ENCODE measurements at places on chromosomes 1 and 21.

GRCh38 chr1:90973897-90974798, 47.7 kb downstream of the ZNF644 start:
- no peak for DNase-seq

GRCh38 chr1:164891615-164892014, 332.6 kb downstream of the PBX1 start:
- no peak for DNase-seq

DNA sequence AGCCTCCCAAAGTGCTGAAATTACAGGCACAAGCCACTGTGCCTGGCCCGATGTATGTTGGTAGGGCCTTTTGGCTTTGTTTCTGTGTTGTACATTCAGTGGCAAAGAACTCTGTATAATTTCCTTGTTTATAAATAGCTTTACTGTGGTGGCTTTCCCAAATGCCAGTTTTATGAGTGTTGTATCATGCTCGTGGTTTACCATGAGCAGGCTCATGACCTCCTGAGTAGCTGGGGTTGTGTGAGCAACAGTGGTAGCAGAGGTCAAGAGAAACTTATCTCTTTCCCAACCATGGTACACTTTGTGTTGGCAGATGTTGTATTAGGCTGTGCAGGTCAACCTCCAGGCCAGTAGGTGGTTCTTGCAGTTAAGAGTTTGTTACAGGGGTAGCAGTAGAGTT, 420.4 kb upstream of the BEND5 start:
- DNase-seq, result no peak

DNA sequence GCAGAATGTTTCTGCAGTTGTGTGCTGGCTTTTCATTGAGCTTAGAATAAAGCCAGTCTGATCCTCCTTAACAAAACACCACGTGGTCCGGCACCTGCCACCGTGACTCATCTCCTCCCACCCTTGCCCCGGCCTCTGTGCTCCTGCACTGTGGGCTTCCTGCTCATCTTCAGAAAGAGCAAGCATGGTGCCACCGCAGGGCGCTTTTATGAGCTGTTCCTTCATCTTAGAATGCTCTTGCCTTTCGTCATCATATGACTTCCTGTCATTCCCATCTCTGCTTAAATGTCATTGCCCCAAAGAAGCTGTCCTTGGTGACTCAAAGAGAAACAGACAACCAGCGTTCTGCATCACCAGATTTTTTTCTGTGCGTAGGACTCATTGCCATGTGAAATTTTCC, 117.8 kb downstream of the HHAT start:
- peak; percentile 32 for DNase-seq

DNA sequence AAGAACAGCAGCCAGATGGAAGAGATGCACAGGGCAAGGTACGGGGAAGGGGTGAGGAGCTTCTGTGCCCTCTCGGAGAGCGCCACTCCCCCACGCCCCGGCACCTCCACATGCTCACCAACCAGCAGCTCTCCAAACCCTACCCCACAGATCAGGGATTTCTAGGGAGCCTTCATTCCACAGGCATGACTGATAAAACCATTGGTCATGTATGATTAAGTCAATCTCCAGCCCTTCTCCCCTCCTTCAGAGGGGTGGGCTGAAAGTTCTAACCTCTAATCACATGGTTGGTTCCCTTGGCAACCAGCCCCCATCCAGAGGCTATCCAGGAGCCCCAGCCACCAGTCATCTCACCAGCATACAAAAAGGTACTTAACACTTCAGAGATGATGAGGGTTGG, 144.7 kb downstream of the TGFBR3 start:
- DNase-seq, result no peak

DNA sequence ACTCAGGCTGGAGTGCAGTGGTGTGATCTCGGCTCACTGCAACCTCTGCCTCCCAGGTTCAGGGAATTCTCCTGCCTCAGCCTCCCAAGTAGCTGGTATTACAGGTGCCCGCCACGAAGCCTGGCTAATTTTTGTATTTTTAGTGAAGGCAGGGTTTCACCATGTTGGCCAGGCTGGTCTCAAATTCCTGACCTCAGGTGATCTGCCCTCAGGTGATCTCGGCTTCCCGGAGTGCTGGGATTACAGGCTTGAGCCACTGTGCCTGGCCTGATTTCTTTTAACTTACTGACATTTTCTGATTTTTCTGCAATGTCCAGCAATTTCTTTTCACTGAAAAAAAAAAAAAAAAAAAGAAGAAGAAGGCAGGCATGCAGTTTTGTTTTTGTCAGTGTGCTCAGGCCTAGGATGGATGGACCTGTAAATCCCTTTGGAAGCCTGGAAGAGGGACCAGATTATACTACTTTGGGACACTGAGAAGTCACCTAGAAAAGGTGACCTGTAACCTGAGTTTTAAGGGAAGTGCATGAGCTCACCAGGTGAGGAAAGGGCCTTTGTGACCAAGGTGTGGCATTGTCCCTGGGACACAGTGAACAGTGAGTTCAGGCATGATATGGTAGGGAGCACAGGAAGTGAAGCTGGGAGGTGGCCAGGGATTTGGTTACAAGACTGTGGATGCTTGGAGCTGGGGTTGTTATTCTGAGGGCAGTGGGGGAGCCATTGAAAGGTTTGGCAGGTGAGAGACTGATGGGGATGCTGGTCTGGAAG, 2.7 kb upstream of the TMEM61 start:
- no peak for DNase-seq

GRCh38 chr1:76547916-76548315, 319.4 kb upstream of the ST6GALNAC5 start:
- no peak for DNase-seq

GRCh38 chr1:115529216-115529897, 112.4 kb upstream of the VANGL1 start:
- DNase-seq, result no peak

GRCh38 chr1:207922554-207922953, 11.6 kb upstream of the CD34 start:
- no peak for DNase-seq

GRCh38 chr1:63640633-63641567, 47.7 kb downstream of the PGM1 start:
- no peak for DNase-seq

DNA sequence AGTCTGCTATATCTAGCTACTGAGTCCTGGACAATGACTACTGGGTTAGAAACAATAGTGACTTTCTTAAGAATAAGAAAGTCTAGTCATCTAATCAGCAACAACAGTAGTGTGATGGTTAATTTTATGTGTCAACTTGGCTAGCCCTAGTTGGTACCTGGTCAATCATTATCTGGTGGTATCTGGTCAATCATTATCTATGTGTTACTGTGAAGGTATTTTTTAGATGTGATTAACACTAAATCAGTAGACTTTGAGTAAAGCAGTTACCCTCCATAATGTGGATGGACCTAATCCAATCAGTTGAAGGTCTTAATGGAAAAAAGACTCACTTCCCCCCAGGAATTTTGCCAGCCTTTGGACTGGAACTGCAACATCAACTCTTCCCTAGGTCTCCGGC, 312.6 kb downstream of the SIPA1L2 start:
- DNase-seq, result no peak

DNA sequence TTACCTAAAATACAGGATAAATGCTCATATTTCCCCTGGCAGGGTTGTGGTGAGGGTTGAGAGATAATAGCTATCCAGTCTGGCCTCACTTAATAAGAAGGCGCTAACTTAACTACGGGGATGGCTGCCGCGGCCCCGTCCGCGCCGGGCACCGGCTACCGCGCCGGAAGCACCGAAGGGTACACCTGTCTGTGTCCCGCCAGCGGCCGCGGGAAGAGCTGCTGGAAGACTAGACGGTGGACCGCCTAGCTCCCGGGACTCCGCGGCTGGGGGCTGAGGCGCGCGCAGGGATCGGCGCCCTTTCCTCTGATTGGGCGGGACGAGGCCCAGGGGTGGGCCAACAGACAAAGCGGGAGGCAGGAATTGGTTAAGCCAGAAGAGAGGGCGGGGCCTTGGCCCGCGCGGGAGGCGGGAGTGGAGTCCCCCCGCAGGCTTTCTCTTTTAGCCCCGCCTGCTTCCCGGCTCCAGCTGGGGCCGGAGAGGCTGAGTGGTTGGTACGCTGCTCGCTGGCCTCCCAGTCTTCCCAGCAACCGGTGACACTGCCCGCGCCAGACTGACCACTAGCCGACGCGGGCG, at the start of gene ZNF672:
Gene ZNF672 (plus strand): TSS at position 444 of the 576 bp plus-strand sequence. CDS start 9,051 bp downstream, outside the sequence.
- peak; percentile 88 for DNase-seq

DNA sequence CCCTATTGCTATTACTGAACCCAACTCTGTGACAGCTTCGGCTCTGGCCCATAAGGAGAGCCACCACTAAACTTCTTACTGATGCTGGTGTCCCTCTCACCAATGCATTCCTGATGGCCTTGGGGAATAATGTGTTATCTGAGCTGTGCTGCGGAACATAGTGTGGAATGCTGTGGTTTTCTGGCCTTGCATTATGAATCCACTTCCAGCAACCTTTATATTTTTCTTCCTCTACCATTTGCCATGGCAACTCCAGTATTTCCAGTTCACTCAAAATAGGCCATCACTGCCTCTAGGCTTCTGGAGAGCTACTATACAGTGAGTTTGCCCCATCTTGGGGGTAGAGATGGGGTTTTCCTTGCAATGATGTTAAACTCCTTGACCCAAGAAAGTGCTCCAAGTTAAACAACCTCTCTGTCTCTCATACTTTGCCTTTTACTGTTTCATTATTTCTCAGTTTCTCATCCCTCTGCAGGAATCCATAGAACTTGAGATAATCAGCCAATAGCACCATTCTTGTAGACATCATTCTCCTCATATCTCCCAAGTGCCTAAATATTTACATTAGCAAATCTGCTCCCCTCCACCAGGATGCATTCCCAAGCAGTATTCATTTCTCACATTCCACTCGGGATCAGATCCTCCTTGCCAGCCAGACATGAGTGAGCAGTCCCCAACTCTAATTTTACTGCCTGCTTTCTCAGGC, 11.1 kb upstream of the RAVER2 start:
- no peak for DNase-seq

- no peak for DNase-seq
Measured at GRCh38 chr1:3672231-3672970, 20.1 kb downstream of the TP73 start.

DNA sequence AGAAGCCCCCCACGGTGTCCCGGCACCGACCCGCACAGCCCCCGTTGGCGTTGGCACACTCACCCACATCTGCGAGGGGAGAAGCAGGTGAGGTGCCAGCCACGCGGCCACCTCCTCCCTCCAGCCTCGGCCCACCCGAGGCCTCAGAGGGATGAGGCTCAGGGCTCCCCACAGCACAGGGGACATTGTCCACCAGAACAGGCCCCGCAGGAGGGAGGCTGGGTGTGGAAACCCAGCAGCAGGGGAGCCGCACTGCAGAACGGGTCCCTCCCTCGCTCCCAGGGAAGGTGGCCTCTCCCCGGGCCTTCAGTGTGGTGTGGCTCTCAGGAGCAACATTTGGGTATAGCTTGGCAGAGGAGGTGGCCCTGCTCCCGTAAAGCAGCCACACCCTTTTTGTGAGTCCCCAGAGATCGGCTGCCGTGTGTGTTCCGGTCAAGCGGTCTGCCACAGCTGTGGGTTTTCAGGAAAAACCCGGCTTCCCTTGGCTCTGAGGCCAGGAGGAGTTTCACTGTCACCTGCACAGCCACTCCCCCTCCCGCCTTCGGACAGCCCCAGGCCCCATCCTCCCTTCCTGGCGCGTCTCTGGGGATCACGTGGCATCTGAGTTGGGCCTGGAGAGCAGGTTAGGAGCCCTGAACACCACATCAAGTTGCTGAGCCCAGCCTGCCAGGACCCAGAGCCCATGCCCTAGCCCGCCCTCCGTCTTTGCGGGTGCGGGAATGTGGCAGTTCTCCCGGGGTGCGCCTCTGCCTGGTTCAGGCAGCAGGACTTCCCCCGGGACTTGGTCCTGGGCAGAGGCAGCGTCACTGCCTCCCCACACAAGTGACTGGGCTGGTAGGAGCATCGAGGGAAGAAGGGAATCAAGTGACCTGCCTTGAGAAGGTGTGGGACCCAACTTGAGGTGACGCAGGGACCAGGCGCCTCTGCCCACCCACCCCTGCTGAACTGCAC, 64.0 kb downstream of the MEGF6 start:
- DNase-seq, result no peak

- DNase-seq, result no peak
Measured at GRCh38 chr21:34198231-34199120, 125.1 kb downstream of the MRPS6 start.

- no peak for DNase-seq
Measured at GRCh38 chr21:19322360-19322759, 918.8 kb upstream of the TMPRSS15 start.

- no peak for DNase-seq
Measured at GRCh38 chr1:92201973-92202372, 15.7 kb upstream of the C1orf146 start.

- peak; percentile 19 for DNase-seq
Measured at GRCh38 chr1:167401260-167401873, 117.0 kb downstream of the CD247 start.

GRCh38 chr1:70386121-70386520, 24.9 kb upstream of the CTH start:
- DNase-seq, result no peak

- DNase-seq, result no peak
Measured at GRCh38 chr1:184970691-184971161, 3.6 kb downstream of the NIBAN1 start.

GRCh38 chr1:115255154-115255553, 82.9 kb downstream of the NGF start:
- DNase-seq, result no peak

All from T-helper 9 cell (primary cell).